Calu3 (cell line): ENCODE measurements at places on chromosomes 3 and 15. TPM values are rescaled to one million over a fixed set of nuclear protein-coding genes. Genes with fewer than 3 reads are reported as not detected.

- no peak overlapping the region for H3K4me3 ChIP-seq
- no peaks in the 10 kb centered on the region for H3K36me3 ChIP-seq
- DNase-seq, result no peak
- H3K4me1 ChIP-seq, result no peaks in the 10 kb centered on the region
- no peaks in the 10 kb centered on the region for H3K27me3 ChIP-seq
These were observed 36.0 kb downstream of the NR2F2 start for GRCh38 chr15:96366526-96366877.

DNA sequence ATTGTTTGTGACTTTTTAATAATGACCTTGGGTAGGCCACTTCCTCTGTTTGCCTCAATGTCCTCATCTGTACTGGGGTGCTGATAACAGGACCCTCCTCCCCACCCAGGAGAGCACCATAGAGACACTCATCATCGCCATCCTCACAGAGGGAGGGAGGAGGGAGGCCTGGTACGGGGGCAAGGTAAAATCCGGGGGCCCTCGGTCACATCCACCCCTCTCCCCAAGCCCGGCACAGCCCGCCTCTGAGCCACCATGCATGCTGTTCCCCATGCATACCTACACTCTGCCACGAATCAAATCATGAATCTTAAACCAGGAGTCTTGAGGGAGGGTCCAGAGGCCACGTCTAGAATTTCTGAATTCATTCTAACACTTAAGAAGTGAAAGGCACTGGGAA, 74.9 kb upstream of the IQSEC1 start:
- no peaks in the 10 kb centered on the region for H3K4me1 ChIP-seq
- peaks cover 83% of the 10 kb centered on the region for H3K27me3 ChIP-seq
- no peak overlapping the region for H3K27ac ChIP-seq
- no peak for DNase-seq
- H3K36me3 ChIP-seq, result no peaks in the 10 kb centered on the region
- no peak overlapping the region for H3K4me3 ChIP-seq

GRCh38 chr15:38148471-38148870, 104.2 kb upstream of the SPRED1 start:
- H3K4me3 ChIP-seq, result no peak overlapping the region
- DNase-seq, result no peak
- H3K4me1 ChIP-seq, result no peaks in the 10 kb centered on the region
- no peaks in the 10 kb centered on the region for H3K27me3 ChIP-seq
- no peaks in the 10 kb centered on the region for H3K36me3 ChIP-seq

The ARPIN gene
- total RNA-seq, result 19.1 and 20.1 TPM in 2 replicates

- H3K36me3 ChIP-seq, result no peaks in the 10 kb centered on the region
- no peaks in the 10 kb centered on the region for H3K4me1 ChIP-seq
- DNase-seq, result no peak
- H3K27me3 ChIP-seq, result no peaks in the 10 kb centered on the region
- no peak overlapping the region for H3K4me3 ChIP-seq
- H3K27ac ChIP-seq, result no peak overlapping the region
These were observed 365.3 kb upstream of the KCNMB2 start for GRCh38 chr3:178170698-178171535.

The GOLGA8G gene
- not detected in 2 replicates for total RNA-seq

DNA sequence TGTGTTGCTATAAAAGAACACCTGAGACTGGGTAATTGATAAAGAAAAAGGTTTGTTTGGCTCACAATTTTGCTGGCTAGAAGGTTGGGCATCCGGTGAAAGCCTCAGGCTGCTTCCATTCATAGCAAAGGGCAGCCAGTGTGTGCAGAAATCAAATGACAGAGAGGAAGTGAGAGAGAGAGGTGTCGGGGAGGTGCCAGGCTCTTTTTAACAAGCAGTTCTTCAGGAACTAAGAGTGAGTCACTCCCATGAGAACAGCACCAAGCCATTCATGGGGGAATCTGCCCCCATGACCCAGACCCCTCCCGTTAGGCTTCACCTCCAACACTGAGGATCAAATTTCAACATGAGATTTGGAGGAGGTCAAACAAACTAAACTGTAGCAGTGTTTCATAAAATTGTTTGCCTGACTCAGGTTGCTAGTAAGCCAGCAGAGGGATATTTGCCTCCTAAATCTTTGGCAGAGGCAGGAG, 4.5 kb upstream of the PARP15 start:
- peak; percentile 63 for DNase-seq
- peaks cover 14% of the 10 kb centered on the region for H3K4me1 ChIP-seq
- no peak overlapping the region for H3K4me3 ChIP-seq
- H3K36me3 ChIP-seq, result peaks cover 48% of the 10 kb centered on the region
- H3K27me3 ChIP-seq, result no peaks in the 10 kb centered on the region

DNA sequence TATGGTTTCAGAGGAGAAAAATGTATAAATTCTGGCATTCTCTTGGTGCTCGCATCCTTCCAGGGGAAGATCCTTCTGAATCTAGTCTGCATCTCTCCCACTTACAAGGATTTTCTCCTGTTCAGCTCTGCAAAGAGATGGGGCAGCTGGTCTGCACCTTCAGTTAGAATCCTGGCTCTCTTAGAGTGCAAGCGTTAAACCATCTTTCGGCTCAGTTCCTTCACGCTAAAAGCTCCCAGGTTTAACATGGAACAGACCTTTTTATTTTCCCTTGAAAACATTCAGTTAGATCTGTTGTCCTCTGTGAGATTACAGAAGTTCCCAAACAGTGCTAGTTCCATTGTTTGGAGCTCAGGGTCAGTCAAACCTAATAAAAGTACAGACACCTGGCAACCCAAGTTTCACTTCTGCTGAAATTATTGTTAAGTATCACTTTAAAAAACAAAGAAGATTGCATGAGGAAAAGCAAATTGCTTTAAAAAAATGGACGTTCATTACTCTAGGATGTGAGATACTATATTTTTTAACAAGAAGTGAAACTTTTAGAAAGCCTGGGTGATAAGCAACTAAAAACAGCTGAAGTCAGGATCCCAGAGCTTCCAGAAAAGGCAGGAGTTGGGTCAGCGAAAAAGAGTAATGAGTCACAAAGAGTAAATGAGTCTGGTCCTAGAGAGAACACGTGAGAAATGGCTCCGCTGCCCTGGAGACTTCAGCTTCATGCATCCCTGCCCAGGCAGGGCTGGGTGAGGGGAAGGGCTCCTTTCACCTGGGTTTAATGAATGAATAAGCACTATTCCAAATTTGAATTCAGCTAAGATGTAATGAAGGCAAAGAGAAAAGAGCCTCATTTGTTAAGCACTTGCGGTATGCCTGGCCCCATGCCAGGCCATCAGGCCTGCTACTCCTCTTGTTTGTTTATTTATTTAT, 63.3 kb downstream of the ABTB1 start:
- no peaks in the 10 kb centered on the region for H3K27me3 ChIP-seq
- H3K36me3 ChIP-seq, result no peaks in the 10 kb centered on the region
- DNase-seq, result no peak

The GRAMD1C gene
- 5.0 and 6.3 TPM in 2 replicates for total RNA-seq

DNA sequence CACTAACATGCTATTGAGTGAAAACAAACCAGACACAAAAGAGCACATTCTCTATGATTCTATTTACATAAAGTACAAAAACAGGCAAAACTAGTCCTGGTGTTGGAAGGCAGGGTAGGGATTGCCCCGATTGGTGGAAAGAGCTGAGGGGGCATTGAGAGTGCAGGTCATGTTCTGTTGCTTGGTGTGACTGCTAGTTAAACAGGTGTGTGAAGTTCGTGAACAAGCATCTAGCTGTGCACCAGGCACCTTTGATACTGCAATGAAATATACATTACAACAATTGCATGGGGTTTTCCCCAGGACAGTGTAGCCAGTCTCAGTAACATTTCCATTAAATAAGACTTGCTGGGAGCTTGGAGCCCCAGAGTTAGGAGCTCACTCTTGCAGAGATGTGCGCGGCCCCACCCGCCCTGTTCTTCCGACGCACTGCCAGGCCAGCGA, 26.3 kb upstream of the THRB start:
- H3K4me3 ChIP-seq, result peak overlapping the region; percentile 67
- H3K27ac ChIP-seq, result peak overlapping the region; percentile 72
- H3K4me1 ChIP-seq, result peaks cover 47% of the 10 kb centered on the region
- peak; percentile 47 for DNase-seq

- no peak overlapping the region for H3K4me3 ChIP-seq
- no peaks in the 10 kb centered on the region for H3K27me3 ChIP-seq
- no peak for DNase-seq
- no peak overlapping the region for H3K27ac ChIP-seq
These were observed 335.1 kb upstream of the CNTN6 start for GRCh38 chr3:757711-758110.

GRCh38 chr15:89087161-89087829, 961 bp upstream of the ABHD2 start:
- no peaks in the 10 kb centered on the region for H3K36me3 ChIP-seq
- DNase-seq, result no peak
- H3K27ac ChIP-seq, result no peak overlapping the region
- H3K27me3 ChIP-seq, result no peaks in the 10 kb centered on the region

DNA sequence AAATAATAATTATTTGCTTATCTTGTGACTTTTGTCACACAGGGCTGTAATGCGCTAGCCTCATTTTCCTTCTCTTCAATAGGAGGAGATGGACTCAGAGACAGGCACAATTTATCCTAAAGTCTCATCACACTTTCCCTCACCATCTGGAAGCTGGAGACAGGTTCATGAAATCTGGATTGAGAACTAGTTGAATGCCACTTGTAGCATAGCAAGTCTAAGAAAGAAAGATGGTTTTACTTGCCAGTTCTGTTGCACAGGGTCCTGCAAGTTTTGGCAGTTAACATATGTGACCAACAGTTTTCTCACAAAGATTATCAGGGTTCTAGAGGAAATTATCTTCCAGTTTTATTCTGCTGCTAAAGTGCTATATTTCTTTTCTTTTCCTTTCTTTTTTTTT, 9.0 kb upstream of the ZSCAN2 start:
- H3K4me3 ChIP-seq, result no peak overlapping the region
- H3K4me1 ChIP-seq, result peaks cover 17% of the 10 kb centered on the region
- no peak for DNase-seq
- H3K27ac ChIP-seq, result no peak overlapping the region

The DISP2 gene
- 1.1 and 1.3 TPM in 2 replicates for total RNA-seq
